ENCODE measurements at places on chromosomes 4 and X.
A peak's percentile ranks its signal among the peaks of the same experiment; 100 is the strongest.

DNA sequence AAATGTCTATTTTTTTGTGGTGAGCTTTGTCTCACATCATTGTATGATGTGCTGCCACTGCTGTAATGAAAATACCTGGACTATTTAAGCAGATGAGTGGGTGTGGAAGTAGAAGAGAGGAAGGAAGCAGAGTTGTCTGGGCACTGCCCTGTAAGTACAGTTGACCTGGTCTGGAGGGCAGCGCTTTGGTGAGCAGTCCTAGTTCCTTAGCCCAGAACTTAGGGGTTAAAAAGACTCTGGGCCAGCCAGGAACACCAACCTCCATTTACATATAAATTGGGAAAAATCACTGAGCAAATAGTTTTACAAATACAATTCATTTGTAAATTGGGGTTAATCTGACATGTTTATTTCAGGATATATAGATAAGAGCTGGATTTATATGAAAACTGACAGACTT lies 347.1 kb upstream of the FAT1 start:
- no peak overlapping the region for H3K27ac ChIP-seq
- H3K36me3 ChIP-seq: no peaks in the 10 kb centered on the region
- DNase-seq: no peak

GRCh38 chrX:53056292-53056691 lies 7.7 kb downstream of the GPR173 start:
- no peak for DNase-seq
- H3K27me3 ChIP-seq: no peaks in the 10 kb centered on the region
- H3K4me1 ChIP-seq: no peaks in the 10 kb centered on the region
- H3K36me3 ChIP-seq: no peaks in the 10 kb centered on the region

GRCh38 chrX:108148524-108148923 lies 56.9 kb downstream of the ATG4A start:
- DNase-seq: no peak
- H3K27ac ChIP-seq: no peak overlapping the region
- no peaks in the 10 kb centered on the region for H3K4me1 ChIP-seq
- no peak overlapping the region for H3K4me3 ChIP-seq
- no peaks in the 10 kb centered on the region for H3K36me3 ChIP-seq

DNA sequence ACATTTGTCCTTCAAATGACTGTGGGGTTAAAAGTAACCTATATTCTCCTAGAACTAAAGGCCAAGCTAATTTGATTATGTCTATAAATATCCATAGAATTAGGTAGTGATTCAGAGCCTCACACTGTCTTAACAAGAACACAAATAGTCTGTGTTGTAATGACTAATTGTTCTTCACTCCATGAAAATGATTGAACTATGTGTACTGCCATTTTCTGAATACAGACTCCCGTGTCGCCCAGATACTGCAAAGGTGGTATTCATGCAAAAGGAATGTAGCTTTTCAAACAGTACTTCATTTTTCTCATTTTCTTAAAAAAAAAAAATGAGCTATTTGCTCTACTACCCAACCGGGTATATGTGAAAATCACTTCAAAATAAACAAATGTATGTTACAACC lies 11.3 kb upstream of the PHKA2 start:
- no peak overlapping the region for H3K4me3 ChIP-seq
- H3K27me3 ChIP-seq: no peaks in the 10 kb centered on the region
- H3K36me3 ChIP-seq: no peaks in the 10 kb centered on the region
- H3K27ac ChIP-seq: peak overlapping the region; percentile 96
- peaks cover 27% of the 10 kb centered on the region for H3K4me1 ChIP-seq

GRCh38 chrX:20637351-20637750 lies 370.6 kb upstream of the RPS6KA3 start:
- no peaks in the 10 kb centered on the region for H3K4me1 ChIP-seq
- no peaks in the 10 kb centered on the region for H3K36me3 ChIP-seq
- H3K4me3 ChIP-seq: no peak overlapping the region
- no peak overlapping the region for H3K27ac ChIP-seq
- DNase-seq: no peak

All from RWPE2 (cell line).